ENCODE measurements at places on chromosomes 5 and 9. TPM values are rescaled to one million over a fixed set of nuclear protein-coding genes. Genes with fewer than 3 reads are reported as not detected.

C9orf72 gene
- 4.1 TPM for total RNA-seq

VAV2 gene
- 12.4 TPM for total RNA-seq

ADGRD2 gene
- total RNA-seq = not detected

C5orf52 gene
- not detected for total RNA-seq

GKAP1 gene
- 0.35 TPM for total RNA-seq

RABGAP1 gene
- total RNA-seq = 37.9 TPM

NR5A1 gene
- total RNA-seq = not detected

NXNL2 gene
- total RNA-seq = 0.45 TPM

CDH9 gene
- not detected for total RNA-seq
